ENCODE measurements at places on chromosomes 11 and 22. TPM values are rescaled to one million over a fixed set of nuclear protein-coding genes. Genes with fewer than 3 reads are reported as not detected.
A peak's percentile ranks its signal among the peaks of the same experiment; 100 is the strongest.

The FOLR2 gene
- total RNA-seq, result 9.2 TPM

GRCh38 chr11:102079625-102080024 is 30.6 kb upstream of the YAP1 start:
- no peak for DNase-seq
- no peak overlapping the region for H3K4me3 ChIP-seq
- no peaks in the 10 kb centered on the region for H3K27me3 ChIP-seq
- H3K36me3 ChIP-seq, result no peaks in the 10 kb centered on the region

- H3K36me3 ChIP-seq, result peaks cover 5% of the 10 kb centered on the region
- peaks cover 47% of the 10 kb centered on the region for H3K4me1 ChIP-seq
- no peak for DNase-seq
Observed at GRCh38 chr11:61969838-61970662, 2.6 kb upstream of the FTH1 start.

- H3K36me3 ChIP-seq, result no peaks in the 10 kb centered on the region
- H3K27me3 ChIP-seq, result no peaks in the 10 kb centered on the region
- no peak overlapping the region for H3K4me3 ChIP-seq
- H3K4me1 ChIP-seq, result peaks cover 6% of the 10 kb centered on the region
- no peak overlapping the region for H3K27ac ChIP-seq
Observed at GRCh38 chr11:9109858-9110731, 18.7 kb upstream of the SCUBE2 start.

GRCh38 chr11:126585774-126586491 is 230.4 kb downstream of the ST3GAL4 start:
- H3K27me3 ChIP-seq, result no peaks in the 10 kb centered on the region
- H3K4me1 ChIP-seq, result no peaks in the 10 kb centered on the region
- peak; percentile 80 for DNase-seq
- H3K4me3 ChIP-seq, result no peak overlapping the region
- H3K27ac ChIP-seq, result peak overlapping the region; percentile 71

- no peaks in the 10 kb centered on the region for H3K36me3 ChIP-seq
- H3K4me3 ChIP-seq, result no peak overlapping the region
- H3K4me1 ChIP-seq, result no peaks in the 10 kb centered on the region
Observed at GRCh38 chr11:86246293-86246675, 1.7 kb downstream of the EED start.

Measured in pancreas (tissue), 10 donors.